ENCODE measurements at places on chromosomes 7 and 10.

- DNase-seq = no peak
Observed at GRCh38 chr7:143393267-143394041, 12.3 kb downstream of the ZYX start.

DNA sequence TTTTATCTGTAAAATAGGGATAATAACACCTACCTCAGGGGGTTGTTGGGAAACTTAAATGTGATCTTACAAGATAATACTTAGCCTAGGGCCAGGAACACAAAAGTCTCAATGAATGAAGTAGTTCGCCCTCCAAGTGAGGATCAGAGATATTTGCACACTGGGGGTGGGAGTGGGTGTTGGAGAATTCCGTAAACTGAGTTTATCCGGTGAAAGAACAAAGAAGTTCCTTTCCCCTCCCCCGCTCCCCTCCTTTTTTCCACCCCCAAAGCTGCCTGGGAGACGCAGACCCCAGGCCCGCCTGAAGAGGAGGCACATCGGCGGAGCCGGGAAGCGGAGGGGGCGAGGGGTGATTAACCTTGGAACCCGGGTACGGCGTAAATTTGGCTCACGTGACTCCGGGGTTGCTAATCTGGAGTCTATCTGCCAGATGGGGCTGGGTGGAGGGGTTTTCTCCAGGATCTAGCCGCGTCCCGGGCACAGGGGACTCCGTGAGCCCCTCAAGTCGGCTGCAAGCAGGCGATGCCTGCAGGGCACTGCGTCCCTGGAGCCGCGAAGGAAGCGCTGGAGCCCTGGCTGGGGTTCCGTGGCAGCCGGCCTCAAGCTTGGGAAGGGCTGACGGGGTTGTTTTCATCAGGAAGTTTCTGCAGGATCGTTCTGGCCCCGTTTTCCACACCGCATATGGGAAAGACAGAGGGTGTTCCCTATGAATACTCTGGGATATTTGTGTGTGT, 1.4 kb upstream of the PODXL start:
- DNase-seq = no peak

- DNase-seq = no peak
Observed at GRCh38 chr10:4061441-4061951, 276.5 kb upstream of the KLF6 start.

GRCh38 chr10:71975871-71976725, 11.9 kb downstream of the CHST3 start:
- DNase-seq = no peak

GRCh38 chr7:141702047-141702567, at the start of gene DENND11:
TSS of gene DENND11 (minus strand) at chr7:141702166. CDS start at chr7:141702153, 13 bp downstream.
- peak; percentile 50 for DNase-seq

- peak; percentile 54 for DNase-seq
Observed at GRCh38 chr10:102643336-102644065, 778 bp upstream of the TRIM8 start.

DNA sequence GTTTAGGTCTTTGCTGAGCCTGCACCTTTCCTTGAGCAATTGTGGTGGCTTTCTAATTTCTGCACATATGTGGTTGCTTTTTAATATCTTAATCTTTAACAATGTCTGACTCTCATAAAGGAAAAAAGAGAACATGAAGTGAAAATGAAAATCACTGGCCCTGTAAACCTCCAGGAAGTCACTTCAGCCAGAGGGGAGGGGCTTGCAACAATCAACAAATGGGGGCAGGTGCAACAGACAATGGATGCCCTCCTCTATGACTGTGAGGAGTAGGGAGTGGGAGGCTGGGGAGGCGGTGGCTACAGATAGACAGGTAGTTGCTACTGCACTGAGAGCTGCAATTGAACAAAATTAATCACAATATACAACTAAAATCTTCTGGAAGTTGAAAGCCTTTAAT, 1377.4 kb downstream of the XPNPEP1 start:
- no peak for DNase-seq

- DNase-seq = no peak
Observed at GRCh38 chr10:1293636-1294435, 237.7 kb downstream of the WDR37 start.

DNA sequence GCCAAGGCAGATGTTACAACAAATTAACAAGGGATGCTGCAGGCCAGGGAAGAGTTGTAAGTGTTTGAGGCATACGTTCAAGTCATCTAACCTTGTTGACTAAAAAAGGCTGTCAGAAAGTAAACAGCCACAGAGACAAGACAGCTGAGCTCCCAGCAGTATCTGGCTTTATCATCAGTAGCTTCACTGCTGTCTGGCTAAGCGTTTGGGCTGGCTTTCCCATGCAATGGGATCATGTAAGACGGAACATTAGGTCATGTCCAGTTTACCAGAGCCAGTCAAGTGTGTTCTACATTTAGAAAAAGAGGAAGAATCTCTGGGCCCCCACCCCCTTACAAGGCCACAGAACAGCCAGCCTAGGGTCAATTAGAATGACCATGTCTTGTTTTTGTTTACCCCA, 51.3 kb upstream of the GSAP start:
- no peak for DNase-seq

- DNase-seq = peak; percentile 27
Observed at GRCh38 chr7:75617634-75618234, 121.0 kb downstream of the HIP1 start.

DNA sequence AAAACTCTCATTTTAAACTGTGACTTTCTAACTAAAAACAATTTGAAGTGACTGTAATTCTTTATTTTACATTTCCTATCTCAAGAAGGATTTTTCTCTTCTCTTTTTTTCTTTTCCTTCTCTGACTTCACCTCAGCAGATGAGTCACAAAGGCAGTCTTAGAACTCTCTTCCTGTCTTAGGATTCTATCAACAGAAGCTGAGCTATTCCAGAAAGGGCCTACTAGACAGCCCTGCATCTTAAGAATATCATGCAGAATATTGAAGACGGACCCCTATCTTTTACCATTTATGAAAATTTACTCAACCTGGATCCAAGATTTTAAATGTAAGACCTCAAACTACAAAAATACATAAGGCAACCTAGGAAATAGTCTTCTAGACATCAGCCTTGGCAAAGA, 365.7 kb upstream of the SEMA3C start:
- DNase-seq = no peak

DNA sequence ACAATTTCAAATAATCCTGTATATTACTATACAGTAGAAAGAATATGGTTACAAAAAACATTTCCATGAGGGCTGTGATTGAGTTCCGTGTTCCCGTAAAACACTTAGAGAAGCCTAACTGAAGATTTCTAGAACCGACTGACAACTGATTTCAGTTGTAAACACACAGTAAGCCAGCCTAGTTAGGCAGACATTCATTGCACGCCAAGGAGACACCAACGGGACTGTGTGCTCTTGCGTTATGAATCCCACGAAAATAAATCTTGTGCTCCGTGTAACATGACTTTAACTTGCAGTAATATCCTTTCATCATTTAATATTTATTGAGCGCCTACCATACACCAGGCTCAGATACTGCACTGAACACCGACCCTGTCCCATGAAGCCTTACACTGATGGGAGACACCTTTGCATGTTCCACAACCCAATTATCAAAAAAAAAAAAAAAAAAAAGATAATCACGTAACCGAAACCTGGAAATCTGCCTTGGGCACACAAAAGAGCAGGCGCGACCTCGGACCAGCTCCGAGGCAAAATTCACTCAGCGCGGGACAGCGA, 420 bp upstream of the KLHL7 start:
- no peak for DNase-seq

GRCh38 chr7:21969822-21970221, 24.1 kb upstream of the CDCA7L start:
- DNase-seq = no peak

DNA sequence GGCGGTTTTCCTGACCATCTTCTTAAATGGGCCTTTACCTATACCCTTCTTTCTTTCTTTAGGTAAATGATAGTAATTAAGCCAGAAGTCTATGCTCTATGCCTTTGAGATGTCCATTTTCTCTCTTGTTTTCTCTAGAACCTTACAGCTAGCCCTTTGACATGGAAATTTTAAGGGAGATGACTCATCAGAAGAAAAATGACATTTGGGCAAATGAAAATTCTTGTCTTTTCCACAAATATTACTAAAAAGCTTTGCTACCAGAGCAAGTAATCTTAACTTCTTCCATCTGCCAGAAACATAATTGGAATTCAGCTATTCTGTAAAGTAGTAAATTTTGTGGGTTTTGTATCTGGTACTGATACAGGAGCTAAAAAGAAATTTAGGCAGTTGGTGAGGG, 59.5 kb downstream of the CCDC3 start:
- no peak for DNase-seq

DNA sequence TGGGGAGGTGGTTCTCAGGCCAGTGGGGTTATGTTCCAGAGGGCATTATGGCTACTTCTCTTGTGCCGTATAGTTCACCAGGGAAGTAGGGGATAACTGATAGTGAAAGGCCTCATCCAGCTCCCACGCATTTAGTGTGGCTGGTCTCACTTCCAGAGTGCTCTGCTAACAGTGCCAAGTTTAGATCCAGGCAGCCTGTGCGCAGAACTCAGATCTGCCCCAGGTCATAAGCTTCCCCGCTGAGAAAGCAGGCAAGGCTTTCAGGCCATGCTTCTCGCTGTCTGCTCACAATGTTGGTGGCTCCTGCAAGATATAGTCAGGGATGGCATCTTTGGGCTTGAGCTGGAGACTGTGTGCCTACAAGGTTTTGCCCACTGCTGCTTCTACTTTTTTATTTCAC, 11.3 kb downstream of the AGK start:
- DNase-seq = no peak

DNA sequence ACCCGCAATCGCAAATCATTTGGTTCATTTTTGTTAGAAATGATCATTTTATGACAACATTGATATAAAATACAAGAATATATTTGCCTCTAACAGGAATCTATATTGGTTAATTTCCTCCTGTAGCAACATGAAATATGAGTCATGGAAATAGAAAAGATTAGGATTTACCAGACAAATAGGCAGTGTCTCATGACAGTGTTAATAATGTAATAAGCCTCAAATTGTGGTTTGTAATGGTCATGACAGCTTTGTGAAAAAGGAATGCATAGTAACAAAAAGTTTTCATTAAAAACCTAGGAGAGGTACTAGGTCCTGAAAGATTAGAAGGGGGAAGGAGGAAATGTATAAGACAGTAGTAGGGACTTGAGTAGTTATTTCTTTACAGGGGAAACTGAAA, 7.9 kb upstream of the SLK start:
- no peak for DNase-seq

DNA sequence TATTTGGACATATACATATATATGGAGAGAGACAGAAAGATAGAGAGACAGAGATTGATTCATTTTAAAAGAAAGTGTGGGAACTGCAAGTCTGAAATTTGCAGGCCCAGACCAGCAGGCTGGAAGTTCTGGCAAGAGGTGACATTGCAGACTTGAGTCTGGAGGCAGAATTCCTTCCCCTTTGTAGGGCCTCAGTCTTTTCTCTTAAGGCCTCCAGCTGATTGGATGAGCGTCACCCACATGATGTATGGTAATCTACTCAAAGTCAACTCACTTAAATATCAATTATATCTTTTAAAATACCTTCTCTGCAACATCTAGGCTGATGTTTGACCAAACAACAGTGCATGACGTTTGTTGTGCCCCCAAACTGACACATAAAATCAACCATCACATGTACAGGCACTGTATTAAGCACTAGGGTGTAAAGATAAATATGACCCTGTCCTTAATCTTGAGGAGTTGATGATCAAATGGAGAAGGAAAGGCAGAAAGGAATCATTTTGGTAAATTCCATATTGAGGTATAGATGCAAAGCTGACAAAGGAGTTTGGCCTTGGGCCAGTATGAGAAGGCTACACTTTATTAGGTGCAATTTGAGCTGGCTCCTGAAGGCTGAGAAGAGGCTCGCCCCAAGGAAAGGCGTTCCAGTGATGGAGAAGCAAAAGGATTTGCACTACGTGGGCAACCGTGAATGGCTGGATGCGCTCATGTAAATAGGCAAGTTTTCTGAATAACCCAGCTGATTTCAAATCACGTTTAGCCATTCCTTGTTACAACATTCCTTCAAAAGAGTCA, 52.6 kb downstream of the BPGM start:
- no peak for DNase-seq

- peak; percentile 20 for DNase-seq
Observed at GRCh38 chr10:61964949-61965702, 63.6 kb downstream of the ARID5B start.

DNA sequence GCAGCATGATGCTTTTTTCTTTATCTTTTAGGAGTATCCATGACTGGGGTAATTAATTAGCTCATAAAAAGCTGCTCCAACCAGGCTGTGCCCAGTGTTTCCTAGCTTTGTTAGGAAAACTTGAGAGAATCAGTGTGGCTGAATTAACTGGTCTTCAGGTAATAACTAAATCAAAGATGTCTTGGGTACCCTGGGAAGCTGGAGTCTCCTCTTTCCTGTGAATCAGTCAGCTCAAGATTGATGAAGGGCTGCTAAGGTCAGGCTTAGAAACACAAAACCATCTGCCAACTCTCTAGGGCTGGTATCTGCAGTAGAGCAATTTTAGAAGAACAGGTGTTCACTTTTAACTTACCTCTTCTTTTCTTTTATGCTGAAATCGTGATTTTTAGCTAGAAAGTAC, 21.4 kb upstream of the ATOH7 start:
- no peak for DNase-seq

DNA sequence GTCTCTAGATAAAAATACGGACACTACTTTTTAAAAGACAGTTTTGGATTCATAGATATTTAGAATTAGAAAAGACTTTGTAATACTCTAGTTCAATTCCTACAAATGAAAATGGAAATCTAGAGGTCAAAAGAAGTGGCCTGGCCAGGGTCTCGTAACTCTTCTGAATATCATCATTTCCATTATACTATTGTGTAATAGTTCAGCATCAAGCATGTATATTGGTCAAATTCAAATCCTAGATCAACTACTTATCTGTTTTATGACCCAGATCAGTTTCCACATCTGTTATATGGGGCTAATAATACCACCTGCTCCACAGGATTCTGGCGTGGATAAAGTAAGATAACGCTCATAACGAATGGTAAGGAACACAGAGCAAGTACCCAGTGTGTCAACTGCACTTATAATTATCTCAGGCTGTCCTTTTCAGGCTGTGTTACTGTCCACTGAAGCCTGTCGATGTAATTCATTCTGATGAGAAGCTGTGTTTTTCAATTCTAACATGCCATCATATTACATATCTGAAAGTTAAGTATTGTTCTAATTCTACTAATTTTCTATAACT, 54.3 kb downstream of the ARHGAP21 start:
- DNase-seq = no peak

DNA sequence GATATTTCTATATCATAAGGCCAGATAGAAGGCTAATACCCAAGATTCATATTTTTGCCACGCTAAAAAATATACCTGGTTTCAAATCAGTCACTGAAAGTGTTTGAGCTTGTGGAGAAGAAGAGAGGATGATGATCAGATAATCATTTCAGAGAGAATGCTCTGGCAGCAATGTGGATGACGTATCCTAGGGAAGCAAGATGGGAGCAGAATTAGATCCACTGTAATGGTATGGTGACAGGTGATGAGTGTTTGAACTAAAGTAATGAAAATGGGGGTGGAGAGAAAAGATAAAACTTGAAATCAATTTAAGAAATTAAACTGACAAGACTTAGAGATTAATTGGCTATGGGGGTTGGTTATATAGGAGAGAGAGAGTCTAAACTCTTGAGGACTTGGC, 42.7 kb upstream of the TMEM196 start:
- no peak for DNase-seq

GRCh38 chr7:117262546-117262945, 60.3 kb downstream of the WNT2 start:
- DNase-seq = no peak

All from stimulated activated CD4-positive, alpha-beta T cell treated with anti-CD3 and anti-CD28 coated beads, Interleukin-4, amount 100 ng/mL, for 24 hours (primary cell).